ENCODE measurements at places on chromosomes 4 and X.

- DNase-seq = no peak
Observed at GRCh38 chrX:118614150-118614549, 113.3 kb upstream of the IL13RA1 start.

- DNase-seq = peak; percentile 33
Observed at GRCh38 chrX:150983521-150984168, 510 bp downstream of the HMGB3 start.

DNA sequence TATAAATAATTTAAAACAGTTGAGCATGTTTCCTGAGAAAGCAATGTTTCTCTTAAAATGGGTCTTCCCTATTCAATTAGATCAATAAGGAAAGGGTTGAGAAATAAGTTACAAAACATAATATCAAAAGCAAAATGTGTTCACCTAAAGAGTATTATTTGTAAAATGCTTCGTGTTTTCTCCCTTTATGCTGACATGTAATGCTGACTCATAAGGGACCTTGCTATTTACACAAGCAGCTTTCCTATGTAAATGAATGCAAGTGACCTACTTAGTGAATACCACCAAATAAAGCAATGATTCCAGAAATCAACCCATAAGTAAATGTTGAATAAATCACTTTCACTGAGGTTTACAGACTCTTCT, 91.5 kb downstream of the ELOVL6 start:
- no peak for DNase-seq

DNA sequence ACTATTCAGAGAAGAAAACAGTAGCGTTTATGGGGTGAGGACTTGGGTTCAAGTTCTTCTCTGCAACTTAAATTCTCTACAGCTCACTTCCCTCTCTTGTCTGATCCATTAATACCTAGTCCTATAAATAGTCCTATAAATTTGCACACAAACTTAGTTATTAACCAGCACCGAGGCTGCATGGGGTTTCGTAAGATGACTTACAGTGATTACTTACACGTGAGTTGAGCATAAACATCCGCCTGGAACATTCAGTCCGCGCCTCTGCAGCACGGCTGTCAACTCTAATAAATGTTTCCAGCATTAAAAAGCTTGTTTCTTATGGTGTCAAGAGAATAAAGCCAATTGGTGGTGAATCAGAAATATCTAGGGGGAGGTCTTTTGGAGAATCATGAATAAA, 103.0 kb upstream of the ENPP6 start:
- DNase-seq = no peak

DNA sequence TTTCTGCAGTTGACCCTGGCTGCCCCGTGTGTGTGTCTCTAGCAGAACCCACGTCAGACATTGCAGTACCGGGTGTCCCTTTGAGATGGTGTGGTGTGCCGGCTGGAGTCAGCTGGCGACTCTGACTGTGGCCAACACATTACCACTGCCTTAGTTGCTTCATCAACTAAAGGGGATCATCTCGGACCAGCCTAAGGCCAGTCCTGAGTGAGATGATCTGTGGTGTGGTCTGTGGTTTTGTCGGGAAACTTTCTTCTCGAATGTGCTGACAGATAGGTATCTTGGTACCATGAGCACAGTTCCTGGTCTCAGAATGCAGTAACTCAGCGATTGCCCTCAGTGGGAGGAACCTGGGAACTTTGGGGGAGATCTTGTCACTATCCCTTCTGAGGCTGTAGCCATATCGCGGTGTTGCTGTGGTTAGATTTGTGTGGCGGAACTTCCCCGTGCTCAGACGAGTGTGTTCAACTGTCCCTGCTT, 15.8 kb downstream of the TBC1D14 start:
- no peak for DNase-seq

GRCh38 chr4:2949782-2950125, 13.5 kb downstream of the NOP14 start:
- DNase-seq = no peak

- DNase-seq = no peak
Observed at GRCh38 chr4:115972967-115973366, 859.5 kb upstream of the NDST4 start.

- DNase-seq = no peak
Observed at GRCh38 chr4:2915789-2916188, 47.4 kb downstream of the NOP14 start.

DNA sequence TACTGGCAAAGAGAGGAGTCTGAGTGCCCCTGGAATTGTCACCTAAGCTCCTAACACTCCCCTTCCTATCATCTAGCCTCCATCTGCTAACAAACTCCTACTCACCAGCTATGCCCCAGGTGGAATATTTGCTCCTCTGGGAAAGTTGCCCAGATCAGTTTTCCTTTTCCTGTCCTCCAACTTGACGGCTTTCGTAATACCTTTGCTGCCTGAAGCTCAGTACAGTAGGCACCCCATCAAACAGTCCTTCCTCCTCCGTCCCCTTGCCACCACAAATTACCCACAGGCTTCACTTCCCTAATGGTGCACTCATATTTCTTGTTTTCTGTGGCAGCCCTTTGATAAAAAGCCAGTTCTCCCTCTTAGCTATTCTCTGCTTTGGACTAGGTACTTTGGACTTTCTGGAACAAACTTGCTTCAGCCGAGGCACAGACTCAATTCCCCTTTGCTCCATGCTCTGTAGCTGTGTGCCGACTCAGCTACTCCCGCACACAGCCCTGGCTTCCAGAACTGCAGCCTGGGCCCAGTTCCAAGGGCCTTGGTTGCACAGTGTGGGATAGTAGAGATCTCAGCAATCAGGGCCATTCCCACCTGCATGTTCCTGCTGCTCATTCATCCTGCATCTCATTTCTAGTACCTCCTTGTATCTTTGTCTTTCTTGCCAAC, 605.1 kb downstream of the BCOR start:
- DNase-seq = no peak

DNA sequence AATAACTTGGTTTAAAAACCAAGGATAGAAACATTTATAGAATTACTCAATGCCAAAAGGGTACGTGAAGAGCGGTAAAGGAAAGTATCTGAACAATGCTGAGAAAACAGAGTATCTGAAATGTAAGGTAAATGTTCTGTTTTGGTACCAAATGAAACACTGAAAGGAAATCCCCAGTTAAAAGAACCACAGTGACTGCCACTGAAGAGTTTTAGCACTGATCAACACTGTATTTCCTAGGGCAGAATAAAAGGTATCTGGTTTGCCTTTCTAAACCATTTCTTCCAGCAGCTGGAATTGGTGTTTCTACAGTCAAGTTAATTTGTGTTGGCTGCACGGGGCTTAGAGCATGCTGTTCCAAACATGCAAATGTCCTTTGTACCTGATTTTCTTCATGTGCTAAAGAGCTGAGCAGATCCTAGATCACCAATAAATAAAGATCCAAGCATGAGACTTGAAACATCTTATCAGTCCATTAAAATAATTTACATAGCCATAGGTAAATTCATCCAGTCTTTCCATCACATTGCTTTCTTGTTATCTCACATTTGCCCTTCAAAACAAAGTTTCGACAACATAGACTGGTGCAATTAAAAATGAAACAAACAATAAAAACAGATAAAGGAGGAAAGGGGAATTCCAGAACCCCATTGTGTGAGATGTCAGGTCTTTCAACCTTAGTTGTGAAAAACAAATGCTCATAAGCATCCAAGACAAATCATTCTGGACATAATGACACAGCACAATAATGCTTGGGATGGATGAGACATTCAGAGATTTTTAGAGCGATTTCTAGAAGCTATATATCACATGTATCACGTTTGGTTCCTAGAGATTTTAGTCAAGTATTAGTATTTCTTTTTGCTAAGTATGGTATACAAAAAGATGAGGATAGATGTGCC, 38.6 kb downstream of the MFAP3L start:
- no peak for DNase-seq

GRCh38 chr4:152462047-152462446, 73.8 kb downstream of the FBXW7 start:
- no peak for DNase-seq

- DNase-seq = no peak
Observed at GRCh38 chr4:99209671-99210070, 9.4 kb downstream of the ADH6 start.

- no peak for DNase-seq
Observed at GRCh38 chrX:72624194-72624593, 51.6 kb upstream of the HDAC8 start.

GRCh38 chr4:130393642-130394041, 1297.7 kb downstream of the C4orf33 start:
- no peak for DNase-seq

DNA sequence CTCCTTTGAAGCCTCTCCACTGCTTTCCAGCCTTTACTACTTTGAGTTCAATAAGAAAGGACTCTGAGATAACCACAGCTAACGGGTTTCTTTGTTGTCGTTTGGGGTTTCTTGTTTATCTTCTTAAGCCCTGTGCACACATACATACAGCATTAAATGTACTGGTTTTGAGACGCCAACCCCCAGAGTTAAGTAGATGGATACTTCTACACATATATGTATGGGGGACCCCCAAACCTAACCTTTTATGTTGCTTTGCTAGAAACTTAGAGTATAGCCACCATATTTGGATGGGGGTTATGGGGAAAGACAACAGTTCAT, 697 bp downstream of the CEP135 start:
- peak; percentile 44 for DNase-seq

DNA sequence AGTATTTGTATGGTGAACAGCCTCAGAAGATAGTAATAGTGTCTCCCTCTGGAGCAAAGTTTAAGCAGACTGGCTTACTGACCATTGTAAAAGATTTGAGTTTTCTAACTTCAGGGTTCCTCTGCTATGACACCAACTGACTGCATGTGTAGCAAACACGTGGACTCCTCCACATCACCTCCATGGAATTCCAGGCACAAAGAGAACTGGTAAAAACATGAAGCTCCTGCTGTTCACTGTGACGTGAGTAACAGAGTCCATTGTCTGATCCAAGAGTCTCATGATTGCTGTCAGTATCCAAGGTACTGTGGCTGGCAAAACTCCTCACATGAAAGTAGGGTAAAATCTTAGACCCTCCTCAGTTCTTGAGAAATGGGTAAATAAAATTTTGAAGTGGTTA, 107.6 kb upstream of the FAM9B start:
- peak; percentile 17 for DNase-seq

DNA sequence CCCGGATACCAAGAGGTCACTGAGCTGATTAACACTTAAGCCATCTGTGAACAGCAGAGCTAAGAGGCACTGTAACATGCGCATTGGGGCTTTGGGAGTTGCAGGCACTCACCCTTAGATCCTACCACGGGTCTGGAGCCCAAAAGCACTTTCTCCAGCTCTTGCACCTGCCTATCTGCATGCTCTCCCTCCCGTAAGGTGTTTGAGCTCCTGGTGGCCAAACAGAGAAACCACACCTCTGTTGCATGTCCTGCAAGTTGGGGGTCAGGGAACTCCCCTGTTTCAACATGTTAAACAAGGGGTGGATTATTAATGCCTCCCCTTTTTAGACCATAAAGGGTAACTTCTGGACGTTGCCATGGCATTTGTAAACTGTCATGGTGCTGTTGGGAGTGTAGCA, 49.8 kb downstream of the GYPA start:
- DNase-seq = no peak

- no peak for DNase-seq
Observed at GRCh38 chrX:109373468-109373867, 108.4 kb downstream of the GUCY2F start.

- peak; percentile 17 for DNase-seq
Observed at GRCh38 chr4:82774711-82775171, 23.9 kb downstream of the SCD5 start.

DNA sequence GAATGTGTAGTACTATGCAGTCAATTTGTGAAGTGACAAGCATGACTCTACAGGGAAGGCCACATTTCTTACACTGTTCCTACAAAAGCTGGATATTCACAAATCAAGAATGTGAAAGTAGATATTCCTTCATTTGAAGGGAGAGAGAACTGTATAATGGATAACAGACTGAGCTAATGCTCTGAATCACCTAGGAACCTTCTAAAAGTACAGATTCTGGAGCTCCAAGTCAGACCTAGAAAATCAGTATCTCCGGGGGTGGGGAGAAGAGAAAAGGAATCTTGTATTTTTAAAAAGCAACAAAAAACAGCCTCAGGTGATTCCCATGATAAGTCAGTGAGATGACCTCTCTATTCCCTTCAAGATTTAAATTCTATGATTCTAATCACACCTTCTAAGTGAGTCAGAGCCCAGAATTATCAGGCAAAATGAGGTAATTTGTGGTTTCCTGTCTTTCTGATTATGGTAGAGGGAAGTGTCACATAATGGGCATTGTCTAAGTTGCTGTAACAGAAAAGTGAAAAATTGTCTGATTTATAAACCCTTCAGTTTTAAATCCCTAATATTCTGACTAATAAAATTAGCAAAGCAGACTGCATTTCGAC, 80.9 kb downstream of the IL21 start:
- no peak for DNase-seq

DNA sequence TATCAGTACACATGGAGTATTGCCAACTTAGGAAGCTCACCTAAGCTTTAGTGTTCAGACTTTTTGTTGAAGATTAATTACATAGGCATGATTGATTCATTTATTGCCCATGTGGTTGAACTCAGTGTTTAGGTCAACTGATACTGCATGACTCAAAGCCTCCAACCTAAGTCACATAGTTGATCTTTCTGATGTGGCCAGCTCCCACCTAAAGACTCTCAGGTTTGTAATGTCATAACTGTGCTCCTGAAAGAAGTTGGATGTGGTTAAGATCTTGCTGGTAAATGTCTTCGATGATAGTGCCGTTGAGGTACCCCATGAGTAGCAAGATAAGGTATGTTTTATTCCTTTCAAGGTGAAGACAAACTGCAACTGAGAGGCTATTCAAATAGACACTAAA, 192.5 kb downstream of the EDA start:
- DNase-seq = no peak

DNA sequence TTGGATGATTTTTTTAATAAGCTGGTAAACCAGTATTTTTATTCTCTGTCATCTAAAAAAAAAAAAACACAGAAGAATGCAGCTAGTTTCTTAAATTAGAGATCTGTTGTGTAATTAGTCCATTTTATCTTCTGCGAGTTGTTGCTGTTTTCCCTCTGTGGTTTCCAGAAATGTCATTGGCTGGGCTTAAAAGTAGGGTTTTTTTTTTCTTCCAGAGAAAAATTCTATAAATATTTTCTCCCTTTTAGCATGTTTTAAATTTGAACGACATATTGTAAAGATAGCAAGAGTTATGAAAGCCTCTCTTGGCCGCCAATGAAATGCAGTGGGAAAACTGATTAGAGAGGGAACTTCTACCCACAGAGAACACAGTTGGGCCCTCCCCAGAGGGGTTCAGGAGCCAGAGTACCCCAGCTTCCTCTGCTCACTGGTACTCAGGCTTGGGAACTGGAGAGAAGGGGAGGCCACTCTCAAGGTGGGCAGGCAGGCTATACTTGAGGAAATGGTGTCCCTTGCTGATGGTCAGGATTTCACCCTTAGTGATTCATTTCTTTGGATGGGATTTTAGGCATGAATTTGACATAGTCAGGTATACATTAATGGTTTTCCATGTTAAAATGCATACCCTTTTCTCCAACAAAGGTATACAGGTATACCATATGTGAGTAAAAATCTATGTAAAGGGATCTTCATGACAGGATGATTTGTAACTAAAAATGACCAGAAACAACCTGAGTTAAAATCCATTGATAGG, 166.1 kb downstream of the BCOR start:
- DNase-seq = no peak

GRCh38 chrX:7318241-7318640, 170.3 kb upstream of the PUDP start:
- DNase-seq = no peak

- DNase-seq = no peak
Observed at GRCh38 chr4:122764821-122765215, 32.3 kb downstream of the BBS12 start.

- no peak for DNase-seq
Observed at GRCh38 chr4:27023366-27023765, 162.7 kb downstream of the STIM2 start.

Measured in NCI-H1417 (cell line).